ENCODE measurements at places on chromosomes 13 and 19.

DNA sequence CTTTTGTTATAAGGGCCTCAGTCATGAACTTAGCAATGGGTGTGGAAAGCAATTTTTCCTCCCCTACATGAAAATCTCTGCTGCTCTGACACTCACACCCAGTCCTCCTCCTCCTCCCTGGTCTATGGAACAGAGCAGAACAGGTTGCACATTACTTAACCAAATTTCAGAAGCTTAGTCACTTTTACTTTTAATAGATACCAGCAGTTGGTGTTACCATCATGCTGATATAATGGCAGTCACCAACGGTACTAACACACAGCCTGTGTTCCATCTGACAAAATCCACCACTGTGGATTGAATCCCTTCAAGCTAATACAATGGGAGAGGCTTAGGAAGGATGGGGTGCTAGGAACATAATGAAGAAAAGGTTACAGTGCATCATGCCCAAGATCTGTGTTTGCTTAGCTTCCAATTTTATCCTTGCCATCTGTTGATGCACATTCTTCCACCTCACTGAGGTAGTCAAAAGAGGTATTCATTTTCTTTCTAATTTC is 9.8 kb downstream of the TPT1 start:
- DNase-seq = no peak

- DNase-seq = no peak
Measured at GRCh38 chr19:38900202-38900629, 447 bp downstream of the NFKBIB start.

DNA sequence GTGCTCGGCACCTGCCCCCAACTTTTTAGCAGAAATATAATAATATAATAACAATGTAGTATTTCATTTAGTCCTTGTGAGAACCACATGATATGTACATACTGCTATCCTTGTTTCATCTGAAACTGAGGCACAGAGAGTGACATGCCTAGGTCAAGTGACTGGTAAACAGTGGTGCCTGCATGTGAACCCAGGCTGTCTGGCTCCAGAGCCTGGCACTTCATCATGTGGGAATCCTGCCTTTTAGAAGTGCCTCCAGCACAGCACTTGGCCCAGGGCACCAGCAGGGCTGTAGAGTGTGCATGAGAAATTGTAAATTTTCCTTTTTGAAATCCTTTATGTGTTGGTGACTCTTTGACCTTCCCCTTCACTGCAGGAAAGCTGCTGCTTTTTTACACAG is 27.4 kb downstream of the PRAM1 start:
- no peak for DNase-seq

DNA sequence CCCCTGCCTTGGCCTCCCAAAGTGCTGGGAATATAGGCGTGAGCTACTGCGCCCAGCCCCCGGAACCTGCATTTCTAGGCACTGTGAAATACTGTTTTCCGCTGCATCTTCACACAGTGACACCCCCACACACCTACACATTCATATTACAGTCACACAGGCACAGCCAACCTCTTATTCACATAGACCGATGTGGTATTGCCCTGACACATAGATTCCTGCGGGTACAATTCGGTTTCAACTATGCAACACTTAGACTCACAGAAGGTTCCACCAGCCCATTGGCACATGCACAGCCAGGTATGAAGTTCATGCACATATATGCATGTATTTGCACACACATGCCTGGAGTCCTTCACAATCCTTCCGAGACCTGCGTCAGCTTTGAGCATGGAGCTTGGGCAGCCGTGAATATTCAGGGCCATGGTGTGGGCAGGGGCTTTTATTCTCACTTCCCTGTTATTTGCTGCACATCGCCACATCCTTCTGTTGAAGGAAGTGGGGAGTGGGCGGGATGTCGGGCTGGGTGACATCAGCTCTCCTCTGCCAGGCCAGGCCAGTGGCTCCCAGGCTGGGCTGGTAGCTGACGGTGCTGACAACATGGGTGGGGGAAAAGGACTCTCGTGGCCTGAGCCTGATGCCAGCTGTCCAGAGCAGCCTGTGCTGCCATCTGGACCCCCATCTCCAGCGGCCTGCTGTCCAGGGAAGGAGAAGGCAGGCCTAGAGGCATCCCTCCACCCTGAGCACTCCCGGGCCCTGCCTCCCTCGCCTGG is 5.4 kb upstream of the CDC37 start:
- DNase-seq = no peak

DNA sequence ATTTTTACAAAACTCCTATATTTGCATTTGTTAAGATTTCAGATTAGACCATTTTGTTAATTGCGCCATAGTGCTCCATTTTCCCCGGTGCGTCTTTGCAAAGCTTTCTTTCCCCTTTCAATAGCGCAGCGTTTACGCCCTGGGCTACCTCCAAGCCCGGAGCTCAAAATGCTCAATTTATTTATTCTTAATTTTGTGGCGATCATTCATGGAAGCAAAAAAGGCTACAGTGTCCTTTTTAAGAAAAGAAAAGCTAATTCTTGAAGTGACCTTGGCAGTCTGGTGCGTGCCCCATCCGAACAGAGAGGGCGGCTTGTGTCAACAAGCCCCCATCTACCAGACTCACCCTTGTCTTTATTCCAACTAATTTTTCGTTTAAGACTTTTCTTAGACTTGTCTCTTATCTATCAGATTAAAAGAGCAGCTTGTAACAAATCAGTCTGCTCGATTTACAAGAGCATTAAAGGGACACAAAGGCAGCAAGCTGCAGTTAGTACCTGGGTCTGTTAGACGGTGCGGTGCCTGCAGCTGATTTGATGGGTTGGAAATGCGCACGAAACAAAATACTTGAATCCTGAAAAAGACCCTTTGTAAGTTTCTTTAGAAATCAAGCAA is 30.1 kb downstream of the GSX1 start:
- DNase-seq = no peak

- DNase-seq = no peak
Measured at GRCh38 chr19:42402376-42403116, 12.4 kb upstream of the CNFN start.
